ENCODE measurements at places on chromosomes 3 and 15.

GRCh38 chr3:13564751-13565560 is 16.0 kb downstream of the FBLN2 start:
- DNase-seq: no peak

GRCh38 chr15:95610945-95611344 is 719.6 kb upstream of the NR2F2 start:
- DNase-seq: no peak

- no peak for DNase-seq
These were observed 152.6 kb downstream of the PDZRN3 start for GRCh38 chr3:73471986-73472787.

GRCh38 chr3:143793971-143794370 is 54.3 kb downstream of the SLC9A9 start:
- no peak for DNase-seq

- no peak for DNase-seq
These were observed 34.4 kb downstream of the FAM43A start for GRCh38 chr3:194720048-194720447.

DNA sequence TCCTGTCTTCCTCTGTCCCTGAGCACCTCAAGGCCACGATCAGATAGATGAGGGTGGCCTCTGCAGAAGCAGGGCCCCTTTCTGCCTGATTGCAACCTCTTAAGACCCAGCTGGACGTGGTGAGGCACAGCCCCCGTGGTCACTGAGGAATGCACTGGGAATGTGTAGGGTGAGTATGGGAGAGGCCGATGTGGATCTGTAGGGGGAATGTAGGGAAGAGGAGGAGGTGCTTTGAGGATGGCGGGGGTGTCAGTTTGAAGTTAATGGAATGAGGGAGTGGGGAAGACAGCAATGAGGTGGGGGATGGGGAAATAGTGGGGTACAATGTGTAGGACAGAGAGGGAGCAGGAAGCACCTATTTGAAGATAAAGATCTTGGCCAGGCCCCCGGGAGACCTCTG is 785 bp upstream of the IQCF5 start:
- DNase-seq: no peak

- no peak for DNase-seq
These were observed 37.4 kb upstream of the AZI2 start for GRCh38 chr3:28386049-28386448.

Data from activated naive CD8-positive, alpha-beta T cell treated with anti-CD3 and anti-CD28 coated beads, Interleukin-2, amount 50 U/mL, for 16 hours (primary cell).